ENCODE measurements at places on chromosomes 5 and 9.

DNA sequence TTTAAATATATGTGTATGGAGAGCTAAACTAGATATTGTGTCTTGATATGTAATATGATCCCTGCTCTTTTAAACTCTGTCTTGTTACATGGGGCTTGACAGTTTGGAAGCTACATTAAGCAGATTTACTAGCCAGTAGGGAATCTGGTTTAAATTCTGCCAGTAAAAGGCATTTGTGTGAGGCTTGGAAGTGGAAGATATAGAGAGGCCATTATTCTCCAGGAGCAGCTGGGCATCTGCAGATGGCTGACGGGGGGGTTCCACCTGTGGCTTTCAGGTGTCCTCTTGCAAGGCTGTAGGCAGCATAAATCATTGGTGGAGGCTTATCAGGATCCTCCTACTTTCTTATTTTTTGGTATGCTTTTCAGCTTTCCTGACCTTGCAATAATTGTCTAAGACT lies 179.1 kb upstream of the FBXL7 start:
- no peak for DNase-seq

DNA sequence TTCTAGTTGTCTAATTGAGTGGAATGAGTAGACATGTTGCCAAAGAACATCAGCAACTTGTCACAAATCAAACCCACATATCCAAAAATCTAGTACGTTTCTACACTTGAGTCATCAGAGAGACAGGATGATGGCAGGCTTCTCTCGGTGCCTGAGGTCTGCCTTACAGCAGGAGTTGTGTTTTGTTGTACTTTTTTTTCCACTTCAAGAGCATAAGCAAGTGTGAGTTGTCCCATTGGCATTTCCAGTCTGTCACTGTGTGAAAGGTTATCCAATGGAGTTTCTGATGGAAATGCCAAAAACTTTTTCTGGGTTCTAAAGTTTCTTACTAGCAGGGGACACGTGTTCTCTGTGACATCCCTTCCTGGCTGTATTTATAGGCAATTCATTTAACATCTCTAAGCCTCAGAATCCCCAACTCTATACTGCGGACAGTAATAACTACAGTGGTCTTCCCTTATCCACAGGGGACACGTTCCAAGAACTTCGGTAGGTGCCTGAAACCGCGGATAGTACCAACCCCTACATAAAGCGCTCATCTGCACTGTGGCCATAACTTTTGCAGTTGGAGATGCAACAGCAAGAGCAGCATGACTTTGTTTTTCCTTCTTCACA lies 246.5 kb downstream of the SYK start:
- DNase-seq = no peak

- no peak for DNase-seq
These were observed 3.5 kb downstream of the USP20 start for GRCh38 chr9:129838707-129839259.

- no peak for DNase-seq
These were observed 1448.9 kb upstream of the CDH6 start for GRCh38 chr5:29744618-29745017.

DNA sequence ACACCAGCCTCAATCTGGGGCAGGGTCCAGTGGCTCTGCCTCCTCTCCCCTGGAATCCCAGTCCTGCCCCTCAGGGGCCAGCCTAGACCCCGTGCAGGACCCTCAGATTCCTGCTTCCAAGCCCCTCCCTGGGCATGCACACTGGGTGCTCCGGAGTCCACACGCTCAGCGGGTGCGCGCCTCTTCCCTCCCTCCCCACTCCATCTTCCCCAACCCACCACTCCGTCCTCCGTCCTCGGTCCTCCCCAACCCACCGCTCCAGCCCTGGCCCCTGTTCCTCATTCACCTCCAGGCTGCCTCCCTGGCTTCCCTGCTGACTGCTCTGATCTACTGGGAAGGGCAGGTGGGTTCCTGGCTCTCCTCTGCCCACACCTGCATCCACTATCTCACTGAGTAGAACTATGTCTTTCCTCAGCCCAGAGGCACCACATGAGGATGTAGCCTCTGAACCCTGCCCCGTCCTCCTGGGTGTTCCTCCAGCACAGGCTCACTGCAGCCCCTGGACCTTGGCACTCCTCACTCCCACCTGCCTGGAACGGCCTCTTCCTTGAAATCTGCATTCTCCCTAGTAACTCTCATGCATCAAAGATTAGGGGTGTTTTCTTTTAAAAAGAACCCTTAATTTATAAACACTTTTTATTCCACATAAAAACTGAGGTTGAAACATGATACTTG lies 92.8 kb downstream of the CAMSAP1 start:
- DNase-seq = no peak

DNA sequence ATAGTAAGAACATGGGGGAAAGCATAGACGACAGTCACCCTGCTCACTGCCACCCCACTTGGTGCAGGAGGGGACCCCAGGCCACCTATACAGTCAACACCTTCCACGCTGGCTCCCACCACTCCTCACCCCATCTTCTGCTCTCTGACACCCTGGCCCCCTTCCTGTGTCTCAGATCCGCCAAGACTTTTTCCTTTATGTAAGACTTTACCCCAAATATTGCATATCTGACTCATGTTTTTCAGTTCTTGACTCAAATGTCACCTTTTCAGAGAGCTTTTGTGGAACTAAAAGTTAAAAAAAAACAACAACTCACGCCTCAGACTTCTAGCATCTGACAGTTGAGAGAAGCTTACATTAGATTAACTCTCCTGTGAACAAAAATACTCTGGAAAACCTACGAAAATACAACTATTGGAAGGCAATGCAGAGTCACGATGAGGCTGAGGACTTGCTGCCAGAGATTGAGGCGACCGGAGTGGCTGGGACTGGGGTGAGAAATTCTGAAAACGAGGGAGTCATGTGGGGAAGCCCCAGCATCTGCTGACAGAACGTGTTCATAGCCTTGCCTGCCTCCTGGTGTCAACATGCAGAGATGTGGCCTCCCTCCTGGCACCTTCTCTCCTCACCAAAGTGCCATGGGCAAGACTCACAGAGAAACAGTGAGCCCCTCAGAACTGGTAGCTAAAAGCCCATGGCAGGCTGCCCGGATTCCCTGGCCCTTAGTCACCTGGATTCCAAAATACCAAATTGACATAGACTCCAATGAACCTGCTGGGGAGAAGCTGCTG lies 22.4 kb upstream of the FCN2 start:
- no peak for DNase-seq

All from hematopoietic multipotent progenitor cell treated with erythropoietin and hydrocortisone succinate and interleukin-3 and kit ligand, for 15 days (in vitro differentiated cells).